ENCODE measurements at places on chromosomes 7 and 10. TPM values are rescaled to one million over a fixed set of nuclear protein-coding genes. Genes with fewer than 3 reads are reported as not detected.

GRCh38 chr7:130409067-130409711 is 28.9 kb downstream of the CPA1 start:
- peak; percentile 11 for DNase-seq

DNA sequence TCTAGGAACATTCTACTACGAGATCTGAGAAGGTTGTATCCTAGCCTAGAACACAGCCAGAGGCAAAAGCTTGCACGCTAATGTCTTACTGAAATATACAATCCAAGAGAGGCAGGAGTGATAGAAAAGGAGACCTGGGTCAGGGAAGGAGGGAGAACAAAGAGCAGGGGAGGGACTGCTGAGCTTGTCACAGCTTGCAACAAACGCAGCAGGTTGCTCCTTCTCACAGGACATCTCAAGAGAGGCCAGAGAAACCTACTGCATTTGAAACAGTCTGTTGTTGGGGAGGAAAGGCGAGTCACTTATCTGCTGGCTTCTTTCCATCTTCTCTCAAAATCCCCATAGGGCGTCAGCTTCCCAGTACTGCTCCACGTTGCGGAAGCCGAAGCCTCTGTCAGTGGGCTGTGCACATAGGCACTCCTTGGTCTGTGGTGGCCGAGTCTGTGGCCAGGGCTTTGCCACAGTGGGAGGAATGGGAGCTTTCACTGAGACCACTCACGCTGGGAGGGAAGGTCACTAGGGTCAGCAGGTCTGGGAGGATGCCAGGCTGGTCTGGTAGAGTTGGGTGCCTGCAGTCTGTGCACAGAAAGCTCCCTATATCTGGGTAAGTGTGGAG is 25.8 kb upstream of the GPNMB start:
- DNase-seq: no peak

Gene ANLN
- total RNA-seq: 25.6 TPM

- no peak for DNase-seq
Observed at GRCh38 chr7:55590517-55591281, 18.4 kb upstream of the VOPP1 start.

DNA sequence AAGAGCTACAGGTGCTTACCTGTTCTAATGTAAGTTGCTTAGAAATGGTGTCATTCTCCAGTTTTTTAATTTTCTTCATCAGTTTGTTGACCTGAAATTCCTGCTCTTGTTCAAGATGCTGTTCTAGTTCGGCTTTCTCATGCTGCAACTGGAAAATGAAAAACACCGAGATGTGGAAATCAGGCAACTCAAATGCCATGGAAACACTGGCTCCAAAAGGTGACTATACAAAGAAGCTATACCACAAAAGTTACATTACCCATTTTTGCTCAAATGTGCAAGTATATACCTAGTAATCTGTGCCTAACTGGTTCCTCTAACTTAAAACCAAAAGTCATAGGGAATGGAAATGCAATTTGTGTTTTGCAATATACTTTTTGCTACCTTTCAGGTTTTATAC is 73.8 kb downstream of the CCDC6 start:
- DNase-seq: no peak

- DNase-seq: no peak
Observed at GRCh38 chr10:12448340-12448728, 99.0 kb downstream of the CAMK1D start.

DNA sequence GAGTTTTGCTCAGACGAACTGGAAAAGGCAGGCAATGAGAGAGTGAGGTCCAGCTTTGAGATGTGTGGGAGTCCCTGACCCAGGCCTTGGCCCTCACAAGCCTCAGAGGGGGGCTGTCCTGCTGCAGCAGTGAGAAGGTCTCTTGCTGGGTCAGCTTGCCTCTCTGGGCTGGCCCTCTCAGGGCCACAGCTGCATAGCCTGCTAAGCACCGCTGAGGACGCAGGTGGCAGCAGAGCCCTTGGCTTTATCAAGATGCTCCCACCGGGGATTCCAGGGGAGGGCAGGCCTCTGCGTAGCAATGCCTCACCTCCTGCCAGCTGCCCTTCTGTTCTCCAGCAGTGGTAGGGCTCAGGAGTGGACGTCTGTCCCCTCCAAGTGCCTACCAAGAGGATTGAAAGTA is 128.7 kb downstream of the COBL start:
- no peak for DNase-seq

Gene ADRB1
- 0.79 TPM for total RNA-seq
